ENCODE measurements at places on chromosomes 3 and 15. TPM values are rescaled to one million over a fixed set of nuclear protein-coding genes. Genes with fewer than 3 reads are reported as not detected.

CATSPER2 gene
- polyA plus RNA-seq, result 0.80 TPM

STIMATE gene
- polyA plus RNA-seq, result 3.3 TPM

ATP13A5 gene
- not detected for polyA plus RNA-seq

- H3K4me1 ChIP-seq, result peaks cover 40% of the 10 kb centered on the region
- peak overlapping the region; percentile 92 for H3K27ac ChIP-seq
- H3K4me3 ChIP-seq, result peak overlapping the region; percentile 85
- peaks cover 20% of the 10 kb centered on the region for H3K27me3 ChIP-seq
These were observed 288.6 kb downstream of the UACA start for GRCh38 chr15:70474471-70475406.

GRCh38 chr3:183583331-183584245, 28.1 kb upstream of the KLHL6 start:
- no peaks in the 10 kb centered on the region for H3K36me3 ChIP-seq
- no peak for DNase-seq
- peaks cover 16% of the 10 kb centered on the region for H3K4me1 ChIP-seq
- H3K4me3 ChIP-seq, result no peak overlapping the region
- no peak overlapping the region for H3K27ac ChIP-seq

DNA sequence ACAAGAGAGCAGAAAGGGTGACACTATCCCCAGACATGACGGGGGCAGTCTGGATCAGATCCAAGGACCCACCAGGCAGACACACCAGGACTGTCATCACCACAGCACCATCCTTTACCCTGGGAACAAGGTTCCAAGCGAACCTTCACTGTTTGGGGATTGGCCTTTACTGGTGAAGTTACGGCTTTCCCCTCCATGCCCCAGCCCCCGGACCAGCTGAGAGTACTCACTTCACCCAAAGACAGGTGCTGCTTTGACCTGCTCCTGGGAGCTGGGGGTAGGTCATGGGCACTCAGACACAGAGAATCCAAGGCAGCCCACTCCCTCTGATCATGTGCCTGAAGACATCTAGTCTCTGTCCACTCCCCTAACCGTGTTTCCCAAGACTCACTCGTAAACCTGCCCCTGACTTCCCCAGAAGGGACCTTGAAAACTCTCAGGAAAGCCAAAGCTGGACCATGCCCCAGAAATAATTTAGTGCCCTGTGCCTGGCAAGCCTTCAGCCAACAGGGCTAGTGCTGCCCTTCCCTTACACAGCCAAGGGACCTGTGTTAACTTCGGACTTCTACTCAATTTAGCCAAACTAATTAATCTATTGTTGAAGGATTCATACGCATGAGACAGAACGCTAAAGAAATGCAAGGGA, 2.8 kb downstream of the RRP9 start:
- peaks cover 5% of the 10 kb centered on the region for H3K27me3 ChIP-seq
- no peak overlapping the region for H3K27ac ChIP-seq
- peaks cover 31% of the 10 kb centered on the region for H3K4me1 ChIP-seq
- peaks cover 4% of the 10 kb centered on the region for H3K36me3 ChIP-seq
- DNase-seq, result no peak

- peak overlapping the region; percentile 26 for H3K27ac ChIP-seq
- peak overlapping the region; percentile 58 for H3K4me3 ChIP-seq
- peaks cover 22% of the 10 kb centered on the region for H3K36me3 ChIP-seq
- H3K4me1 ChIP-seq, result peaks cover 86% of the 10 kb centered on the region
- DNase-seq, result peak; percentile 61
These were observed 52.2 kb downstream of the SATB1 start for GRCh38 chr3:18372786-18373405.

Data from immature natural killer cell (primary cell).